Muscle of leg (tissue), 16 donors: ENCODE measurements at places on chromosomes 2 and 18. TPM values are rescaled to one million over a fixed set of nuclear protein-coding genes. Genes with fewer than 3 reads are reported as not detected.
A peak's percentile ranks its signal among the peaks of the same experiment; 100 is the strongest.

DNA sequence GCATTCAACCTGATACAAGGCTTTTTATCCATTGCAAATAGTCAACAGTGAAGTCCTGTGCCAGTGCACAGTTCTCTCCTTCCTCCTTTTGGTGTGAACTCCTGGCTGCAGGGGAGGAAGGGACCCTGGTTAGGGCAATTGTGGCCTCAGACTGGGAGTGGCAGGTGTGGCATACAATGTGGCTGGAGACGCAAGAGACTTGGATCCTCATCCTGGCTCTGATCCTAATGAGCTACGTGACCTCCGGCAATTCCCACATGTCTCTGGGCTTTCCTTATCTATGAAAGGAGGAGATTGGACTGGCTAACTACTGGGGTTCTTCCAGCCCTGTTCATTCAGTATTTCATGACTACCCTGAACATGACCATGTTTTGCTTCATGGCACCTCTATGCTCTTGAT lies 10.5 kb upstream of the IL1A start:
- DNase-seq: no peak

GRCh38 chr18:36389027-36389426 lies 91.5 kb downstream of the FHOD3 start:
- DNase-seq: no peak

Gene CNPPD1
- total RNA-seq: 23.4 TPM

DNA sequence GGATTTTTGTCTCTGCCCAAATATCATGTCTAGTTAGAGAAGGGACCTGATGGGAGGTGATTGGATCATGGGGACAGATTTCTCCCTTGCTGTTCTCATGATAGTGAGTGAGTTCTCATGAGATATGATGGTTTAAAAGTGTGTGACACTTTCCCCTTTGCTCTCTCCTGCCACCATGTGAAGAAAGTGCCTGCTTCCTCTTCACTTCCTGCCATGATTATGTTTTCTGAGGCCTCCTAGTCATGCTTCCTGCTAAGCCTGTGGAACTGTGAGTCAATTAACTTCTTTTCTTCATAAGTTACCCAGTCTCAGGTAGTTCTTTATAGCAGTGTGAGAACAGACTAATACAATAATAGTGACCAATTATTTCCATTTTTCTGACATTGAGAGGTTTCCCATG lies 167.3 kb upstream of the CYRIA start:
- no peak for DNase-seq

DNA sequence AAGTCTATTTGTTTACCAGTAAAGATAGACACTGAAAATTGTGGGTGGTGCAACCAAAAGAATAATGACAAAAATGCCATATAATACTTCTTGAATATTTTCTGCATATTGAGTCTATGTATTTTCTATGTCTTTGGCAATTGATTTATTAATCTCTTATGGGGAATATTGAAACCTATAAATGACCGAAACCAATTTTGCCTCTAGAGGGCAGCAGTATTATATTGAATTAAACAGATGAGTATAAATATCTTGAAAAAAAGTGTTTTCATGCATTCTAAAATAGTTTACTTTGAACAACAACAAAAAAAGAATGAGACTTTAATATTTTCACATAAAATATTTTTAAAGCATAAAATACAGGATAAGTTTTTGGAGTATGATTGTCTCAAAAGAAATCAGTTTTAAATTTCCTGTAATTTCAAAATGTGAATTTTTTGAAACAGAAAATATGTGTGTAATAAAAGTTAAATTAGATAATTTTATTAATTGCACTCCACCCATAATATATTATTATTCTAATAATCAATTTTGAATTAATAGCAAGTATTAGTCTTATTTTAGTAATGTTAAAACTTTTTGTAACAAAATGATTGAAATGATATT lies 49.9 kb upstream of the CALCRL start:
- no peak for DNase-seq

GRCh38 chr2:237942513-237942899 lies 24.3 kb upstream of the UBE2F start:
- DNase-seq: no peak

DNA sequence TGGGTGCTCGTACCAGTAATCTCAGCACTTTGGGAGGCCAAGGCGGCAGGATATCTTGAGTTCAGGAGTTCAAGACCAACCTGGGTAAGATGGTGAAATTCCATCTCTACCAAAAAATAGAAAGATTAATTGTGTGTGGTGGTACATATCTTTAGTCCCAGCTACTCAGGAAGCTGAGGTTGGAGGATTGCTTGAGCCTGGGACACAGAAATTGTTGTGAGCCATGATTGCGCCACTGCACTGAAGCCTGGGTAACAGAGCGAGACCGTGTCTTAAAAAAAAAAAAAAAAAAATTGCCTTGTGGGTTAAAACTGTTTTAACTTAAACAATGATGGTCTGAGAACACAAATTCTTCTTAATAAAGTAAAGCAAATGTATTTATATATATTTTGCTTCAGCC lies 49.6 kb downstream of the ATP9B start:
- DNase-seq: no peak

DNA sequence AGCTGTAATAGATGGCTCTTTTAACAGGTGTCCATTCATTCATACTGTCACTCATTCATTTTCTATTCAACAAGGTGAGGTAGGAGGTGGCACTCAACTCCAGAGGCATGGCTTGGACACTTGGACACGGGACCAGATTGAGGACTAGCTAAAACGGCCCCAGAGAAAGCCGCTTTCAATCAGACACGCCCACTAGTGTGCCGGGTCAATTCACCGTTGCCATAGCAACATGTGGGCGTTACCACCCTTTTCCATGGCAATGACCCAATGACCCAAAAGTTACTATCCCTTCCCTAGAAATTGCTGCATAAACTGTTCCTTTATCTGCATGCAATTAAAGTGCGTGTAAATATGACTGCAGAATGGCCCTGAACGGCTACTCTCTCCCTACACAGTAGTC lies 49.2 kb upstream of the LGALSL start:
- DNase-seq: peak; percentile 72

Gene VWA3B
- 0.13 TPM for total RNA-seq

DNA sequence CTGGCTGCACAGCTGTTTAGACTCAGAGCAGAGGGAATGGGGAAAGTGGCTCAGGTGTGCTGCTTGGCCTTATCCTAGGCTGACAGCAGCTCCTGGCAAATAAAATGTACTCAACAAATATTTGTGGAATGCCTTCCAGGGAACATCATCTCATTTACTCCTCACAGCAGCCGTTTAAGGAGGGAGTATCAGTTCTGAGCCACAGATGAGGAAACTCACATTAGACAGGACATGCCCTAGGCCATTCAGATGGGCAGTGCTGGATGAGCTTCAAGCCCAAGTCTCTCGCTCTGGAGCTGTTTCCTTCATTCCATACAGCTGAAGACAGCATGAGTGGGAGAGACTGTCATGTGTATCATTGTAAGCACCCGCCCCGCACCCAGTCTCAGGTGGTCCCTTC lies 129.6 kb upstream of the CNGA3 start:
- no peak for DNase-seq

Gene SLC4A5
- total RNA-seq: 2.2 TPM

DNA sequence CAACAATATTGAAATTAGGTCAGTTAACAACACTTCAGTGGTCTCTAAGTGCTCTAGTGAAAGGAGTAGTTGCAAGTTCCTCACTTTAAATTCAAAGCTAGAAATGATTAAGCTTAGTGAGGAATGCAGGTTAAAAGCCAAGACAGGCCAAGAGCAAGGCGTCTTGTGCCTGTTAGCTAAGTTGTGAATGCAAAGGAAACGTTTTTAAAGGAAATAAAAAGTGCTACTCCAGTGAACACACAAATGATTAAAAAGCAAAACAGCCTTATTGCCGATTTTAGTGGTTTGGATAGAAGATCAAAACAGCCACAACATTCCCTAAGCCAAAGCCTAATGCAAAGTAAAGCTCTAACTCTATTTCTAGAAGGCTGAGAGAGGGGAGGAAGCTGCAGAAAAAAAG lies 44.7 kb downstream of the ANTXR1 start:
- no peak for DNase-seq

- no peak for DNase-seq
Observed at GRCh38 chr18:25223899-25224886, 127.8 kb downstream of the ZNF521 start.

- no peak for DNase-seq
Observed at GRCh38 chr2:222651718-222652418, 4.0 kb downstream of the FARSB start.

Gene MC2R
- total RNA-seq: 0.18 TPM

DNA sequence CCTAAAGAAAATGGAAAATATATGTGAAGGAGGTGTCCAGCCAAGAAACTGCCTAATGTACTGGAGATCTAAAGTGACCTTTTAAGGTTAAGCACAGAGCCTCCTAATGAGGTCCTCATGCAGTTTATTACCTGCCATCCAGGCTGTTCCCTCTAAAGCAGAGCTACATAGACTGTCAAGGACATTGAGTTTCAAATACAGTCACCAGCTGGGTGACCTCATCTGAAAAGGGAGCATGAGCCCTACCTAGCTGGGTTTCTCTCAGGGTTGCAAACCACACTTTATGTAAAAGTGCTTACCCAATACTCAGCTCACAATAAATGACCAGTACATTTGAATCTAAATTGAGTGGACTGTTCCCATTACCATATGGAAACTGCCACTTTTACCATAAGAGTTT lies 65.4 kb upstream of the CTNNA2 start:
- DNase-seq: no peak

GRCh38 chr2:100941646-100942240 lies 60.3 kb upstream of the RPL31 start:
- DNase-seq: no peak

Gene TPO
- total RNA-seq: 0.18 TPM

GRCh38 chr18:65568866-65569265 lies 181.9 kb upstream of the CDH7 start:
- no peak for DNase-seq

Gene SH3RF3
- total RNA-seq: 2.7 TPM

DNA sequence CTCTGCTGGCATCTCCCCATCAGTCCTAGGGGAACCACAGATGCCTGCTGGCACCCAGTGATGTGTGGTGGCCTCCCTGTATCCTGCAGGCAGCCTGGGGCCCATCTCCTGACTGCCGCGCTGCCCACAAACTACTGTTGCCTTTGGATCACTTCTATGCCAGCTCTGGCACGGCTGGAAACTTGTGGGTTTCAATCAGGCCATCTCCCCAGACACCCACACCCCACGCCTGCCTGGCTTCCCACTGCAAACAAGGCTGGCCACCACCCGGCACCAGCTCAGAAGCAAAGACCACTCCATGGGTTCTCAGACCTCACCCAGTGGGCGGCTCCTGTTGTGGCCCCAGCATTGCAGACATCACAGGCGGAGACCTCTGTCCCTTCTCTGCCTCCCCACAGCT lies 15.1 kb upstream of the TPO start:
- DNase-seq: no peak

DNA sequence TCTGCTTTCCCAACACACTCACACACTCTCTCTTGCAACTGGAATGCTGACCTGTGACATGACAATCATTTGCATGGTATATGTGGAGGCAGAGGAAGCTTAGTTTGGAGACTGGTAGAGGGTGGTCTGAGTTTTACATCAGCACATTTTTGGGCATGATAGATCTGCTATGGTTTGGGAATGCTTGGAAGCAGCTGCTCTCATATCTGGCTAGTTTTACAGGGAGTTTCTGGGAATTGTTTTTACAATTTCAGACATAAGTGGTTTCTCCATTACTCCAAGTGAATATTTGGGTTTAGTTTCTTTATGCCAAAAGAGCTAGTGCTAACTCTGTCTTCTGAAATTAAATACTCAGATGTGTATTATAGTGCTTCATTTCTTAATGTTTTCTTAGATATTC lies 977.6 kb downstream of the SUCLG1 start:
- DNase-seq: peak; percentile 70

GRCh38 chr18:28794459-28795245 lies 617.7 kb upstream of the CDH2 start:
- peak; percentile 36 for DNase-seq

DNA sequence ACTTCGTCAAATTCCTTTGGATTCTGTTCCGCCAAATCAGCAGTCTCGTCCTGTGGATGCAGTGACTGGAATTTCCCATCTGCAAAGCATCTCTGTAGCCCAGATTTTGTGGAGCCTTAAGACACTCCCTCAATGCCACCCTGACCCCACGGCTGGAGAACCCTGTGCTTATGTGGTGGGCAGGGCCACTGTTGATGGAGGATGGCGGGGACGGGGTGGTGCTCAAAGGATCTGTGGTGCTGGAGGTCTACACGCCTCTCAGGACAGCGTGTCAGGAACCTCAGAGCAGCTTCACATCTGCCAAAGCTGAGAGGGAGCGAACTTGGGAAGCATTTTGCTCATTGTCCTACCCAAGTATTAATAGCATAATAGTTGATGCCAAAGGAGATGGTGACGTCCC lies 200.1 kb downstream of the MGAT5 start:
- no peak for DNase-seq

- no peak for DNase-seq
Observed at GRCh38 chr18:41343808-41344207, 611.2 kb upstream of the PIK3C3 start.
